ENCODE measurements at places on chromosomes 2 and 18.

GRCh38 chr2:223083402-223084070, 31.5 kb downstream of the KCNE4 start:
- ATAC-seq, result no peak

DNA sequence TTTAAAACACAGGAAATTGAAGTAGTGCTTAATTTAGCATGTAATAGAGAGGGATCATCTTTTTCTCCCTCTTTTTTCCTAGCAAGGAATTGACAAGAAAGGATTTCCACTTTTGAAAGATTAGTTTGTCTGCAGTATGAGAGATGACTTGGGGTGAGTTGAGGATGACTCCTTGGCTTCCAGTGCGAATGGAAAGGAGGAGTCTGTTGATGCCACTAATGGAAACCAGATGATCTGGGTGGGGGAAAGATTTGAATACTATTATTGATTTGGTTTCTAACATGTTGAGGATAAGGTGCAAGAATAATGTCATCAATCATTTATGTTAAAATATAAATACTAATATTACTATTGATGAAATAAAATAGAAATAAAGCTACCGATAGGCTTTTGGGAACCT, 205.4 kb downstream of the PPP1R1C start:
- ATAC-seq, result no peak

DNA sequence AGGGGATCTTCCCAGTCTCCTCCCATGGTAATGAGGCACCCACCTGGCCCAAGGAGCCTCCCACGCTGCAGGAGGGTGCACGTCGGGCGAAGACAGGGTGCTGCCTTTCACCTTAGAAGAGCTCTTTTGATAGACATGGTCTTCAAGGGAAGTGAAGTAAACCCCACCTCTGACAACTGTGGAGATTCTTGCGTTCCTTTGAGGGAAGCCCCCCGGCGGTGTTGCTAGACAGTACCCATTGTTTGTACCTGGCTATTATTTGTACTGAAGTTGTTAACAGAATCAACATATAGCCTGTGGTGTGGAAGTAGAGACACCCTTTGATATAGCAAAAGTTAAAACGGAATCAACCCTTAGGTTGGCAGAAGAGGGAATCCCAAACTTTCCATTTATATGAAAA, 648.0 kb downstream of the GALR1 start:
- no peak for ATAC-seq

GRCh38 chr18:44835703-44836102, 155.0 kb downstream of the SETBP1 start:
- no peak for ATAC-seq

All from activated CD4-positive, CD25-positive, alpha-beta regulatory T cell treated with anti-CD3 and anti-CD28 coated beads, Interleukin-2, amount 50 U/mL, for 24 hours (primary cell).